ENCODE measurements at places on chromosomes 7 and 10.

- H3K36me3 ChIP-seq: no peaks in the 10 kb centered on the region
- no peaks in the 10 kb centered on the region for H3K4me1 ChIP-seq
- H3K4me3 ChIP-seq: no peak overlapping the region
- no peak overlapping the region for H3K27ac ChIP-seq
- no peaks in the 10 kb centered on the region for H3K27me3 ChIP-seq
- no peak for DNase-seq
Measured at GRCh38 chr10:89032141-89032891, 41.7 kb downstream of the FAS start.

- H3K4me3 ChIP-seq: peak overlapping the region; percentile 90
- peak; percentile 82 for DNase-seq
- peaks cover 11% of the 10 kb centered on the region for H3K27me3 ChIP-seq
Measured at GRCh38 chr7:87220026-87220733, 648 bp upstream of the TMEM243 start.

DNA sequence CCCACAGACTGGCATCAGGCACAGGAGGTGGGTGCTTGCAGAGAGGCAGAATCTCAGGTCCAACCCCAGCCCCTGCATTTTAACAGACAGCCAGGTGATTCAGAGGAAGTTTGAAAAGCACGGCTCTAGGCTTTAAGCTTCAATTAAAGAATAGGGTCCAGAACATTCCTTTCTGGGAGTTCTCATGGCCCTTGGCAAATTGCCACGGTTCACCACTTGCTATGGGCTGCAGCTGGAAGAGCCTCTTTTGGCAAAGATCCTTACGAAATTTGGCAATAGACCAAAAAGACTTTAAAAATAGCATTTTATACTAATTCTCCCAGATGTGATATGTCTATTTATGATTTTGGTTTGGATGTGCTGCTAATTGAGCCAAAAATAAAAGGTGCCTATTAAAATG, 148.1 kb downstream of the ITGA8 start:
- no peak overlapping the region for H3K4me3 ChIP-seq
- H3K27me3 ChIP-seq: no peaks in the 10 kb centered on the region
- no peaks in the 10 kb centered on the region for H3K36me3 ChIP-seq
- H3K27ac ChIP-seq: no peak overlapping the region

DNA sequence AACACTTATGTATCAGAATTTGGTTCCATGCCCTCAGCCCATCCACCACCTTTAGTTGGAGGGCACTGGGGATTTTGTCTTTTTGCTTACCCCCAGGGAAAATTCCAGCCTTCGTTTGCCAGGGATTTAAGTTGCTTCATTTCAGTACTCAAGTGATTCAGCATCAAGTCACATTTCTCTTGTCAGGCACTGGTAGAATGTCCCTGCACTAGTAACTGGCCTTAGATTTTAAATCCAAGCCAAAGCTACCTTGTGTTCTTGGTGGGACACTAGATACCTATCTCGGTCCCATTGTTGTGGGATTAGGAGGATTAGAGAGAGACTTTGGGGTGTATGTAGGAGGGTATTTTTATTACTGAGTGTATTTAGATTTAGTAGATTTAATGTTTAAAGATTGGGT, 613.1 kb downstream of the SUGCT start:
- H3K27ac ChIP-seq: no peak overlapping the region
- H3K36me3 ChIP-seq: no peaks in the 10 kb centered on the region
- no peaks in the 10 kb centered on the region for H3K27me3 ChIP-seq
- no peak overlapping the region for H3K4me3 ChIP-seq
- no peaks in the 10 kb centered on the region for H3K4me1 ChIP-seq

- no peak overlapping the region for H3K27ac ChIP-seq
- H3K4me1 ChIP-seq: peaks cover 11% of the 10 kb centered on the region
- no peak overlapping the region for H3K4me3 ChIP-seq
- peaks cover 81% of the 10 kb centered on the region for H3K27me3 ChIP-seq
Measured at GRCh38 chr10:100653957-100654781, 91.2 kb upstream of the PAX2 start.

GRCh38 chr10:29522061-29522855, 112.5 kb downstream of the SVIL start:
- peaks cover 49% of the 10 kb centered on the region for H3K36me3 ChIP-seq
- no peak for DNase-seq
- no peaks in the 10 kb centered on the region for H3K27me3 ChIP-seq
- no peak overlapping the region for H3K27ac ChIP-seq

GRCh38 chr7:15330943-15331342, 230.9 kb downstream of the AGMO start:
- no peak for DNase-seq
- H3K4me1 ChIP-seq: no peaks in the 10 kb centered on the region
- no peaks in the 10 kb centered on the region for H3K27me3 ChIP-seq
- H3K27ac ChIP-seq: no peak overlapping the region
- H3K4me3 ChIP-seq: no peak overlapping the region

- no peaks in the 10 kb centered on the region for H3K4me1 ChIP-seq
- no peak overlapping the region for H3K4me3 ChIP-seq
- H3K27me3 ChIP-seq: no peaks in the 10 kb centered on the region
- H3K36me3 ChIP-seq: peaks cover 27% of the 10 kb centered on the region
- no peak for DNase-seq
Measured at GRCh38 chr7:42924223-42924838, 7.6 kb downstream of the PSMA2 start.

DNA sequence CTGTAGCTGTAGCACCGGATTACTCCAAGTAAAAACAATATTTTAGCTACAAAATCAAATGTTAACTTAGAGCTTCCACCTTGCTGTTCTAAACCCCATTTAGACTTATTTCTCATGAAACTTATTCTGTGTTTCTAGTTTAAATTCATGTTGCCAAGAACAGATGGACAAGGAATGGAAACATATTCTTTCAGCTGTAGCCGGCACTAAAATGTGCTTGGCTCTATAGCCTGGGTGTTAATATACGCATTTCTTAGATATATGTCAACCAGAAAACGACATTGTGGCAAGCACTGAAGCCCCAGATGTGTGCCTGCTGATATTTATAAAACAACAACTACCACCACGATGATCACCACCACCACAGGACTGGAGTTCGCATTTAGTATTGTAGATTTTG, 190.3 kb upstream of the ETV1 start:
- H3K27me3 ChIP-seq: no peaks in the 10 kb centered on the region
- no peaks in the 10 kb centered on the region for H3K36me3 ChIP-seq
- H3K4me1 ChIP-seq: no peaks in the 10 kb centered on the region
- H3K4me3 ChIP-seq: no peak overlapping the region
- peak; percentile 15 for DNase-seq

GRCh38 chr7:10225275-10225674, 748.4 kb upstream of the PHF14 start:
- no peaks in the 10 kb centered on the region for H3K4me1 ChIP-seq
- H3K27ac ChIP-seq: peak overlapping the region; percentile 66
- peak; percentile 94 for DNase-seq

All from muscle of leg (tissue), 16 donors.